ENCODE measurements at places on chromosomes 7 and 10.

- DNase-seq = no peak
Observed at GRCh38 chr10:128898133-128898915, 568.7 kb upstream of the MGMT start.

DNA sequence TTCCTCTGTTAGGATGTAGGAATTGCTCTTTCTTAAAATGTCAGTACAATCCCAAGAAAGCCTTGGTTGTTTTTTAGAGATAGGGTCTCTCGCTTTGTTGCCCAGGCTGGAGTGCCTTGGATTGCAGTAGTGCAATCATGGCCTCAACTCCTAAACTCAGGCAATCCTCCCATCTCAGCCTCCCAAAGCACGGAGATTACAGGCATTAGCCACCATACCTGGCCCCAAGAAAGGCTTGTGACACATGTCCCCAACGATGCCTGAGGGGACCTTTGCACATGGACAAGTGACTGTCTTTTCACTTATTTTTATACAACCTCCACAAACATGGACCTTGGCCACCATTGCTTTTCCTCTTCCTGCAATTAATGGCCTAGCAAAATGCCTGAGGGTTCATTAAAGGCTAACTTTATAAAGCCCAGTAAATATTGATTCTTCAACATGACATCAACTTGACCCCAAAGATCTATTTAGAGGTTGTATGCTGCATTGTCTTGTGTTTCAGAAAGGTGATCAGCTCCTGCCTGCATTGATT lies 10.0 kb upstream of the SPOCK2 start:
- DNase-seq = no peak

GRCh38 chr7:150645259-150646020 lies 13.3 kb upstream of the GIMAP6 start:
- no peak for DNase-seq

DNA sequence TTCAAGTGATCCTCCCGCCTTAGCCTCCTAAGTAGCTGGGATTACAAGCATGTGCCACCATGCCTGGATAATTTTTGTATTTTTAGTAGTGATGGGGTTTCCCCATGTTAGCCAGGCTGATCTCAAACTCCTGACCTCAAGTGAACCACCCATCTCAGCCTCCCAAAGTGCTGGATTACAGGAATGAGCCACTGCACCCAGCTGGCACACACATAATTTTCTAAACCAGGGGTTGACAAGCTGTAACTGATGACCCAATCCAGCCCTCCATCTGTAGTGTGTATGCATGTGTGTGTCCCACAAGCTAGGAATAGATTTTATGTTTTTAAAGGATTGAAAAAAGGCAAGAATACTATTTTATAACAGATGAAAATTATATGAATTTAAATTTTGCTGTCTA lies 125.9 kb upstream of the INSYN2A start:
- no peak for DNase-seq

DNA sequence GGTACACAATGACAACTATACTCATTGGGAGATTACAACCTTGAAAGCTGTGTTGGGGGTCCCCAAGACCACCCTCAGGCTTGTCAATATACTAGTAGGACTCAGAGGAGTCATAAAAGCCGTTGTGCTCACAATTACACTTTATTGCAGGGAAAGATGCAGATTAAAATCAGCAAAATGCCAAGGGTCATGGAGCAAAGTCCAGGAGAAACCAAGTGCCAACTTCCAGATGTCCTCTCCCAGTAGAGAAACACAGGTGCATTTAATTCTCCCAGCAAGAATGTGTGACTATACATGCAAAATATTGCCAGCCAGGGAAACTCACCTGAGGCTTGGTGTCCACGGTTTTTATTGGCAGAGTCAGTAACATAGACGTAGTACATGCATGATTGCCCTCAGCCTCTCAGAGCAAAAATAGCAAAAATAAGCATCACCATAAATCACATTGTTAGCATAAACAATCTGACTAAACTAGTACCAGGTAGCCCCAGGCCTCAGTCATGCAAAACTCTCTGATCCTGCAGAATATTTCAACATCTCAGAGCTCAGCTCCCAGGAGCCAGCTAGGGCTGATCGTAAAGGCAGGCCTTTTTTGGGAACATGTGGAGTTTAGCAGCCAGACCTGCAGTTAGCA lies 50.7 kb downstream of the VIM start:
- no peak for DNase-seq

Measured in Ammon's horn (tissue), 1 donor.